Fibroblast of lung (primary cell): ENCODE measurements at places on chromosomes 5 and 9.

- no peak for DNase-seq
Measured at GRCh38 chr5:932628-933250, 40.1 kb downstream of the TRIP13 start.

GRCh38 chr9:5644501-5644900 is 15.6 kb downstream of the RIC1 start:
- no peak for DNase-seq

DNA sequence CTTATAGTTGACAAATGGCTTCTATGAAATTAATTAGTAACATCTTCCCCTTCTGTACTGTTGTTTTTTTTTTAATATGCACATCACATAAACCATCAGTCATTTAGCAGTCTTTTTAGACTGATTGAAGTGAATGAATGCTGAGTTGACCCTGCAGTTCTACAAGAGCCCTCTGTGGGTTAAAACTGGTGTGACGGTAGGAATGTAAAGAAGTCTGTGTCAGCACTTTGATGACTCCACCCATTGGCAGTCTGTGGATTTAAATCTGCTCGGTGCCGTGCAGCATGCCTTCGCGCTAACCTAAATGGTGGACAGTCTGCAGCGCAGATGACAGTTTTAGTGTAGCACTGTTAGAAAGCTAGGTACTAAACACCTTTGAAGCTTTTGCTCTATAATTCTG is 3.1 kb downstream of the GTF3C4 start:
- DNase-seq: peak; percentile 61

GRCh38 chr9:107675351-107676259 is 186.0 kb upstream of the KLF4 start:
- no peak for DNase-seq

DNA sequence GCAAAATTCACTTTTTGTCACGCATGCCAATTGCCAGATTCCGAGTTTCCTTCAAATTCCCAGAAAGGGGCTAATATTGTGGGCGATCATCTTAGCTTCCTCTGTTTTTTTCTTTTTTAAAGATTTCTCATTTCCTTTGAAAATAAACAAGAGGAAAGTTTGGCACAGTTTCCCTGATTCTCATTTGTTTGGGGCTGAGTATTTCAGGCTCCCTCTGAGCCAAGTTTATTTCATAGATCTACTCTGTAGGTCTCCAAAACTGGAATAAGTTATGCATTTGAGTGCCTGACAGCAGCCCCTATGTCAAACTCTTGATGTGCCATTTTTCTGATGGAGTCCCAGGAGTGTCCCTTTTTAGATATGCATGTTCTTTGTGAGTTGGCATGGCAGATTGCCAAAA is 1297.2 kb upstream of the WWC1 start:
- peak; percentile 54 for DNase-seq

GRCh38 chr5:147466360-147466980 is 43.4 kb downstream of the DPYSL3 start:
- no peak for DNase-seq

GRCh38 chr9:36598273-36598672 is 25.6 kb downstream of the MELK start:
- DNase-seq: no peak

DNA sequence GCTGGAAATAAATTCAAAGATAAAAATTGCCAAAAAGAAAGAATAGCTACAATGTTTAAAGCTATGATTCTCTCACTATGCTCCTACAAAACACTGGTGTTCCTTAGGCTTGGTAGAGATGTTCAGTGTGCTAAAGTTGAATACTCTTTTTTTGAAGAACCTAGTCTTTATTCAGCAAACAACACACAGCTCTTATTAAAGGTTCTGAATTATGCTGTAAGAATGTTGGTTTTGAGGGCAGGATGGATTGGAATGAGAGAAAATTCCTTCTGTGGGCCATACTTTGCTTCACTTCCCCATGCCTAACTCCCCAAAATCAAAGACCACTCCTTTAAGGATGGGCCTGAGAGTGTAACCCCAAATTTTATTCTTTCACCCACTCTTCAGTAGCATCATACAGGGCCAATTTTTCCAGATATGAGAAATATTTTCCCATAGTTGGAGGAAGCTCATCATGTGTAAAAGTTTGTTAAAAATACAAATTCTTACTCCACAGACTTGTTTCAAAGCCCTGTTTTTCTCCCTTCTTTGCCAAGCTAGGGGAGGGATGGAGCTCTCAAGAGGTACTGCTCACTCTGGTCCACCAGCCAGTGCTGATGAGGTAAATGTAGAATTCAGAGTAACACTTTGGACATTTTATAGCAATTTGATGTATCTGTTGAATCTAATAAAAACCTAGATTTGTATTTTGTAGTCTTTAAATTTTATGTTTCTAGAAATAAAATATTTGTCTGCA is 99.3 kb downstream of the GDNF start:
- no peak for DNase-seq

- DNase-seq: no peak
Measured at GRCh38 chr5:178313316-178313715, 80.7 kb upstream of the PHYKPL start.

DNA sequence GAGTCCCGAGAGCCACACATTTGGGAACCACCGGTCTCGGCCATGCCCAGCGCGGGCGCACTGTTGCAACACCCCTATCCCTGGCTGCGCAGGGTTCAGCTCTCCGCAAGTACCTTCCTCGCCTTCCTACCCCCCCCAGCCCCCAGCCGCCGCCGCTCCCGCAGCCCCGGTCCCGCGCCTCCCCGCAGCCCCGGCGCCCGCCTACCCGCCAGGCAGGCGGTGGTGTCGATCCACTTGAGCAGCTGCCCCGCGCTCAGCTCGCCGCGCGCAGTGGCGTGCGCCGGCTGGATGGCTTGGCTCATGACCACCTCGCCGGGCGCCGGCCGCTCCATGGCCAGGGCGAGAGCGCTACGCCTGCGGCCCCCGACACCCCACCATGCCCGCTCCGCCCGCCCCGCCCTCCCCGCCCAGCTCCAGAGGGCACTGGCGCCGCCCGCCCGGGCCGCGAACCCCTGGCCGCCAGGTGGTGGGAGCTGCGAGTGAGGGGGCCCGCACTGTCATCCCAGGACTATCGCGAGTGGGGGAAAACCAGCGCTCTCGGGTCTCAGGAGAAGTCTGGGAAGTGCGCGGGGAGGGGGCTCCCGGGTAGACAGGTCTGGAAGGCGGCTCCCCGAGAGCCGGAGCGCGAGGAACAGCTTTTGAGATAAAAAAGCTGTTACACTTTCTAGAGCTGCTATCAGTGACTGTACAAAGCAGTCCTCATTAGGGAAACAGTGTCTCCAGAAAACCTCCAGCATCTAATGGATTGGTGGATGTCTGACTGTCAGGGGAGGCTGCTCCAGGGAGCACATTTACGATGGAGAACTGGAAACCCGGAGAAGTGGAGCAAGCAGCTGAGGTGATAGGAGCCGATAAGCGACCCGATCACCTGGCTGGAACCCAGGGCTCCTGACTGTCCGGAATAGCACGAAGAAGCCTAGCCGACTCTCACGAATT is at the start of gene ACOT12:
Gene ACOT12 (minus strand): TSS at position 352 of the 936 bp plus-strand sequence. CDS start 20 bp downstream, at position 332.
- peak; percentile 32 for DNase-seq

DNA sequence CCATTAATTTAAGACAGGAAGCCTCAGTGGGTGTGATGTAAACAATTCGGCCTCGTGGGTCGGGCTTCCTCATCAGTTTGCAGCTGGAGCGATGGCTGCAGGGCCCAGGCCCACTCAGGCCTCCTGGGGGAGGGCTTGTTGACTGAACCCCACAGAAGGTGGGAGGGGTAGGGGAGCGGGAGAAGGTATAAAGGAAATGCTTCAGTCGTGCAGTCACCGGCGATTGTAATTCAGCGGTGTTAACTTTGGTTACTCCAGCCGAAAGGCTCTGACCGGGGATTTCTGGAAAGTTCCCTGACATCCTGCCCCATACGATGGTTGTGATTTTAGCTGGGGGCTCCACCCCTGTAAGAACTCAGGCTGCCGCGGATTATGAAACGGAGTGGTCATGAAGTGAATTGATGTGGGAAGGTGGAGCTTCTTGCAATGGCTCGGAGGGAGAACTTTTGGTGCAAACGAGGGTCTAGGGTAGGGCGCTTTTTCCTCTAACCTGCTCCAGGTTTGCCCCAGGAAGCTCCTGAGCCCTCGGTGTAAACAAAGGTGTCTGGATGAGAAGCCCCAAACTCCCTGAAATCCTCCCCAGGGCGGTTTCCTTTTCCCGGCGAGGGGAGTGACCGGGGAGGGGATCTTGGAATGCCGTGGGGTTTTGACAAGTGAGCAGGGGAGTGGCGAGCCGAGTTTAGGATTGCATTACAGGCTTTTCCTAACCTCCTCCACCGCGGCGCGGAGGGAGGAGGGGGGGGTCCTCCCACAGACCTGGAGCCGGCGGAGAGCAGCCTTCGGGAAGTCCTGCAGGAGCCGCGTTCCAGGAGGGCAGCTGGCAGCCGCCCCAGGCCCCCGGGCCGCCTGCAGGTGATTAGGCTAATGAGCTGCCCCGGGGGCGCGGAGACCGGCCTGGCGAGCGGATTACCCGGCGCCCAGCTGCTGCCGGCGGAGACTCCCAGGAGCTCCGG is 215.5 kb downstream of the PDZD2 start:
- DNase-seq: peak; percentile 34

DNA sequence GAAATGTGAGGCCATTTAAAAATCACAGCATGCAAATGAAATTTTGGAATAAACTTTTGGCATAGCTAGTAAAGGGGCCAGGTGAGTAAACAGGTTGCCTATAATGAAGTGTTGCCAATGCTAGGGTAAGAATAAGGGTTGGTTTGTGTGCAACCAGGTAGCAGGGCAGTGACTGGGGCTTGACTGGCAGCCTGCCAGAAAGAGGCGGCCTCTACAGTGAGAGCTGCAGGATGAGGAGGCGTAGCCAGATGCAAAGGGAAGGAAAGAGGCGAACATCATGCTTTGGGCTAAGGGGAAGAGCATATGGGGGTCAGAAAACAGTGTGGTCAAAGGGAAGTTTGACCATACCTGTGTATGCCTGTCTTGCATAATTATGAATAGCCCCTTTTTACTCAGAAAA is 70.6 kb downstream of the MAST4 start:
- no peak for DNase-seq

DNA sequence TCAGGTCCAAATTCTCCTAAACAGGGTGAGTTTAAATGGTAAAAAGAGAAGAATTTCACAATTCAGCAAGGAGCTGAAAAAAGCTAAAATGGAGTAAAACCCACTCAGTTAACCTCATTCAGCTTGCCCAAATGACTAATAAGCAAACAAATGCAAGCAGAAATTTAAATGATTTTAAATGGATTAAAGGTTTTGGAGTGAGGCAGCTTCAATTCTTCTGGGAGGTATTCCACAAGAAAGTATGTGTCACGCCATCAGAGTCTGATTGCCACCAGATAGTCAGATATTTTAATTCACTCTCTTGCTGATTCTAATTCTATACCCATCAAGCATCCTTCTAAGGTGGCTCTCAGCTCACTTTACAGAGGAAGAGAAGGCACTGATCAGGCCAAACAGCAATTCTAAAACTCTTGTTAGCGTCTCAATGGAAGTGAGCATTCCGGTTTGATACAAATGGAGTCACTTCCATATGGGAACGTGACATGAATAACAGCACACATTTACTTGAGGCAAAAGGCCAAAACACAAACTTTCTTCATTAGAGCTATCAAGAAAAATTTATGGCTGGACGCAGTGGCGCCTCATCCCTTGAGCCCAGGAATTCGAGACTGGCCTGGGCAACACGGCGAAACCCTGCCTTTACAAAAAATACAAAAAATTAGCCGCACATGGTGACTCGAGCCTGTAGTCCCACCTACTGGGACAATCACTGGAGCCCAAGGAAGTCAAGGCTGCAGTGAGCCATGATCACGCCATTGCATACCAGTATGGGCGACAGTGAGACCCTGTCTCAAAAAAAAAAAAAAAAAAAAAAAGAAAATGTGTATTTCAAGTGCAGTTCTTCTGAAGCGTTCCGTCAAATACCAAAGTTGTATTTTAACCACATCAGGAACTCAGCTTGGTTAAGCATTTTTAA is 2.0 kb downstream of the CLK4 start:
- peak; percentile 17 for DNase-seq

DNA sequence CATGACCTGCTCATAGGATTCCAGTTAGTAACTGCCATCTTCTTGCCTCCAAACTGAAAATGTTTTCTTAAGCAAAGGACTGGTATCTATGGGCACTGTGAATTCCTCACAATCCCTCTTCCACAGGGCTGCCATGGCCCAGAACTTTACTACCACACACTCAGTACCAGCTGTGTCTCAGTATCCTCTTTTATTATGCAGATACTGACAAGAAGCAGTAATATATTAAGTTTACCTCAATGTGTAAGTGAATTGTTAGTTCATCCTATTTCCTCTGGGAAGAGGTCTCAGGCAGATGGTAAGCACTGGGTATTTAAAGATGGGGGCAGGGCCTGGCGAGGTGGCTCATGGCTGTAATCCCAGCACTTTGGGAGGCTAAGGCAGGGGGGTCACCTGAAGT is 320.8 kb upstream of the RFX3 start:
- DNase-seq: no peak

DNA sequence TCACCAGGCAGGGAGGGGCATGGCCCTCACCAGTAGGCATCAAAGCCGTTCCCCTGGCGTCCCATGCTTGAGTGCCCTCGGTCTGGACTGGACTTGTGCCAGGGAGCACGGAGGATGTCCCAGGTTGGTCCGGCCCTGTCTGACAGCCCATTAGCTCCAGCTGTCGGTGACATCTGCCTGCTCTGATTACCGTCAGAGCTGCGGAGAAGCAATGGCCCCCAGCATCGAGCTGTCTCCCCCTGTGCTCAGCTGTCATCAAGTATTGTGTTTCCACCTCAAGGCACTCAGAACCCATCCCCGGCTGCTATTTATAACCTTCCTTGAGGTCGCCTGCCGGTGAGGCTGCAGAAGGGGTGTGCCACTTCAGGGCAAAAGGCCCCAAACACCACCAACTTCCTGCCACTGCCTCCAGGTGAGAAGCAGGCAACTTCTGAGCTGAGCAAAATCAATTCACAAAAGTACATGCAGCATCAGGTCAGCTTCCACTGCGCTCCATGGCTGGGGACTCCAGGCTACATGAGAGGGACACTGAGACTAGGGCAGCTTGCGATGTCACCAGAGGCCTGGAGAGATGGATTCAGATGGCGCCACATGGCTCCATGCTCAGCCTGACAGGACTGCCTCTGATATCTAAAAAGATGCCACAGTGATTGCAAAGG is 142.7 kb downstream of the C5orf15 start:
- DNase-seq: no peak

- no peak for DNase-seq
Measured at GRCh38 chr9:85249313-85249621, 492.5 kb downstream of the AGTPBP1 start.

- no peak for DNase-seq
Measured at GRCh38 chr5:135669416-135669815, 90.6 kb upstream of the CXCL14 start.
